ENCODE measurements at places on chromosomes 16 and 17. TPM values are rescaled to one million over a fixed set of nuclear protein-coding genes. Genes with fewer than 3 reads are reported as not detected.

Gene PIGQ
- 30.4 TPM for total RNA-seq

- no peak for ATAC-seq
Measured at GRCh38 chr16:77569406-77569805, 134.6 kb upstream of the ADAMTS18 start.

- ATAC-seq = no peak
Measured at GRCh38 chr16:59201821-59202220, 467.7 kb upstream of the GOT2 start.

DNA sequence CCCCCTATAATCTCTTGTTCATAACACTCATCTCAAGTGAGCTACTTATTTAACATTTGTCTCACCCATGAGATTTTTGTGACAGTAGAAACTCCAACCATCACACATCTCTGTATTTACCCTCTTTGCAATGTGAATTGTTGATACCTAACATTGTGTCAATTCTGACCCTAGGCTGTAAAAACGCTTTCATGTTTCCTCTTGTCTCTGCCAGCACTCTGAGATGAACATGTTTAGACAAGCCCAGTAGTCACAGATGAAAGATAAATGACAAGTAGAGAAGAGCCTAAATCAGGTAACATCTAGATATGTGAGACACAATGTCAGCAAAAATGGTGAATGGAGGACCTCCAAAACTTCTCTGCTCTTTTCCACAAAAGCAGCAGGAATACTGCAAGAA lies 1254.5 kb upstream of the GOT2 start:
- no peak for ATAC-seq

GRCh38 chr17:19868079-19868395 lies 301 bp upstream of the ULK2 start:
- no peak for ATAC-seq

Gene PHKB
- total RNA-seq = 67.6 TPM

Gene TPSG1
- total RNA-seq = 3.0 TPM

Gene PRKCB
- total RNA-seq = 13.6 TPM

- no peak for ATAC-seq
Measured at GRCh38 chr17:75480281-75480680, 23.8 kb downstream of the TMEM94 start.

DNA sequence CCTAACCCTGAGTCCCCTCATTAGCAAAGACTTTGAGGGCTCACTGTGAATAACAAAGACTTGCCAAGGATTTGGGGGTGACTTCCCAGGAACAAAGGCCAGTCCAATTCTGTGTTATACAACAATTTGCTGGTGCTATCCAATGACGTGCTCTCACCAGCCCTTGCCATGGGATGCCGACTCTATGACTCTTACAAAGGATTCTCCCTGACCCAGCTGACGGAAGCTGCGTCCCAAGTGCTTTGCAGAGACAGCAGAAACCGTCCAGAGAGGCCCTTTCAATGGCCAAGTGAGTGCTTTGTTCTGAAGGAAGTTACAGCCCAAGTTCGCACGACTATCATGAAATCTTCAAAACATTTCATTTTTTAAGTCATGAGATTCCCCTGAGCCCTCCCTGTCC lies 345.3 kb upstream of the TNRC6C start:
- peak; percentile 57 for ATAC-seq

DNA sequence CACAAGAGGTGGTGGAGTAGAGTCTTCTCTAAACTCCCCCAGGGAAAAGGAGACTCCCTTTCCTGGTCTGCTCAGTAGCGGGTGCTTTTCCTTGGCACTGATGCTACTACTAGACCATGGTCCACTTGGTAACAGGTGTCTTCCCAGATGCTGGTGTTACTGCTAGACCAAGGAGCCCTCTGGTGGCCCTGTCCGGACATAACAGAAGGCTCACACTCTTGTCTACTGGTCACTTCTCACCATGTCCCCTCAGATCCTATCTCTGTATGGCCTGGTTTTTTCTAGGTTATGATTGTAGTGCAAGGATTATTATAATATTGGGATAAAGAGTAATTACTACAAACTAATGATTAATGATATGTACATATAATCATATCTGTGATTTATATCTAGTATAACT lies 49.7 kb upstream of the ARL4D start:
- ATAC-seq = no peak

DNA sequence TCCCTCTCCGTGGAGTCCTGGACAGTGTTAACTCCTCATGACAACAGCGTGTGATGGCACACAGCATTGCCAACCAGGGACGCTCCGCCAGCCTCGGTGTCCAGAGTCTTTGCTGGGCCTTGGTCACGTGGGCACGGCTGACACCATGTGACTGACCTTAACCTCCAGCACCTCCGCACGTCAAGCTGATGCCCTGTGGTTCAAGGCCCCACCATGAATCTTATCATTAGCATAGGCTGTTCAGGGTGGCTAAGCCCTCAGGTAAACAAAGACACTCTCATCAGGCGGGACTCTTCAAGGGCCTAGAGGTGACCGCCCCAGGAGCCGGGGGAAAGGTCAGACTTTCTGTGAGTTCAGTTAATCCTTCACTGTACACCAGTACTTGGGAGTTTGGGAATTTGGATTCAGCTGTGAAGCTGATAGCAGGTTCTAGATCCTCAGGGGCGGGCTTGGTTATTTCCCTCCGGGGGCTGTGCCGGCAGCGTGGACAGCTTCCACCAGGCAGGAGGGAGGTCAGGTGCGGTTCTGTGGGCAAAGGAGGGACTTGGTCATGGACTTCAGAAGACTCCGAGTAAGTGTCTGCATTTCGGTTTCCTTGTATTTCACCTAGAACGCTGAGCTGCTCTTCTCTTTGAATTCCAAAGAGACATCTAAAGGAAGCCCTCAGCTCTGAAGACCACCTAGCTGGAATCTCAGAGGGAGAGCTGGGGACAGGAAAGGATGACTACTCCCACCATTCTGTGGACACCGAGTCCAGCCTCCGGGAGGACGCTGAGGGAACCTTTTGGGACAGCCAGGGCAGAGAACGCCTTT lies 195.5 kb upstream of the CIBAR2 start:
- no peak for ATAC-seq

- ATAC-seq = no peak
Measured at GRCh38 chr16:89761304-89761922, 40.1 kb downstream of the ZNF276 start.

Gene EPX
- total RNA-seq = not detected

DNA sequence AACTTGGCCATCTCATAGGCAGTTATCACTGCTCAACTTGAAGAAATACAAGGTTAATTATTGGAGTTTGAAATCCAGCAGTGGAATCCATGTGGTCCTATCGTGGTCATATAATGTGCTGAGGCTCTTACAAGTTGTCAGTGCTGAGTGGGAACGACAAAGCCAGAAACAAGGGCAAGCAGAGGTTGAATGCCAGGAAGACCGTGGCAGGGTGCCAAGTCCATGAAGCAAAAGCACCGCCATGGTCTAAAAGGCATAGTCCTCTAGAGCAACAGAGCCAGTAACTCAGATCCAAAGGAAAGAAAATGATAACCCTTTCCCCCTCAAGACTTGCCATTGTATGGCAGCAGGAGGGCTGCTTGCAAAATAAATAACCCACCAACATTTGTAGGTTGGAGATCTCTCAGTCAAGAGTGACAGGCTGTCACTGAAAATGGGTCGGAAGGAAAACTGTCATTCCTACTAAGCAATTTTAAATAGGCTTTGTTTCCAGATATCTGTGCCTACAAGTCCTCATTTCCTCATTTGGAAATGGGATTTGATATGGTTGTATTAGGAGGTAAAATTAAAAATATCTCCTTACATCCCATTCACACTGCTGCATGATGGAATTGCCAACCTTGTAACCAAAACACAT lies 36.4 kb upstream of the HSBP1 start:
- no peak for ATAC-seq

DNA sequence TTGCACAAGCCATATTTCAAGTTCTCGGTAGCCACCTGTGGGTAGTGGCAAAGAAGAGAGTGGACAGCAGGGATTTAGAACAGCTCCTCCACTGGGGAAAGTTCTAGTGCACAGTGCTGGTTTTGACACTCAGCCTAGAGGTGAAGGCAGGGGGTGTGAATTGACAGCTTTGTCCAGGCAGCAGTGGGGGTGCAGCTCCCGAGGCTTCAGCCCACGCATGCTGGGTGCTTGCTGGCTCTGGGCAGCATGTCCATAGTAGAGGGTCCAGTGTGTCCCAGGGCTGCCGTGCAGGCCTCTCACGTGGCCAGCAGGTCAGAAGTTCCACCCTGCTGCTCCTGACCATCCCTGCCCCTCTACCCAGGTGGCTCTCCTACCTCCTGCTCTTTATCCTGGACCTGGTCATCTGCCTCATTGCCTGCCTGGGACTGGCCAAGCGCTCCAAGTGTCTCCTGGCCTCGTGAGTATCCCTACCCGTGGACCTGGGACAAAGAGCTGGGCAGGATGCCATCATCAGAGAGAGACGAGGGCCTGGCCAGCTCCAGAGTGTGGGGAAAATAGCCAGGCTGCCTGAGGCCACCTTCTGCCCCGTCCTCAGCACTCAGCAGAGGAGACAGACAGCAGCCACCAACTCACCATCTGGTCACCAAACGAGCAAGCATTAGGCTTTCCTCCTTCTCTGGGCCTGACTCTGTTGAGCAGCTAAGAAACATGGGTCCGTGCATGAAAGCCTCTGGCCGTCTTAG lies 29.8 kb downstream of the TTYH2 start:
- ATAC-seq = no peak

Measured in gastroesophageal sphincter (tissue), 4 donors.